NCI-H82 (cell line): ENCODE measurements at places on chromosomes 13 and 19.
A peak's percentile ranks its signal among the peaks of the same experiment; 100 is the strongest.

- no peak for DNase-seq
Measured at GRCh38 chr19:19403373-19403901, 2.0 kb upstream of the GATAD2A start.

DNA sequence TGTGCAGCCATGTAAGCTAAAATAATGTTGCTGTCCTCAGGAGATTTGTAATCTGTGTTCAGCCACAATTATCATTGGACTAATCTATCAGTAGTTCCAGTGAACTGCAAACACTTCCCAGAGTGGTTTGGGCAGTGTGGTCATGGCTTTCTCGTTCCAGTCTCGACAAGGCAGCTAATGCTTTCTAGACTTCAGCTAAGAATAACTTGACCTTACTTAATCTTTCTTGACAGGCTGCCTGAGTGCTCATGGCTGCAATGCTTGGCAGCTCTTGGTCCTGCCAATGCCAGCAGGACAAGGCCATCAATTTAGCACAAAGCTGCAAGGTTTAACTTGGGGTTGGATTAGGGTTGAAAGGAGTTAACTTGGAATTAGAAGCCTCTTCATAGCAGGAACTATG is 32.8 kb downstream of the ATP12A start:
- DNase-seq = peak; percentile 34

DNA sequence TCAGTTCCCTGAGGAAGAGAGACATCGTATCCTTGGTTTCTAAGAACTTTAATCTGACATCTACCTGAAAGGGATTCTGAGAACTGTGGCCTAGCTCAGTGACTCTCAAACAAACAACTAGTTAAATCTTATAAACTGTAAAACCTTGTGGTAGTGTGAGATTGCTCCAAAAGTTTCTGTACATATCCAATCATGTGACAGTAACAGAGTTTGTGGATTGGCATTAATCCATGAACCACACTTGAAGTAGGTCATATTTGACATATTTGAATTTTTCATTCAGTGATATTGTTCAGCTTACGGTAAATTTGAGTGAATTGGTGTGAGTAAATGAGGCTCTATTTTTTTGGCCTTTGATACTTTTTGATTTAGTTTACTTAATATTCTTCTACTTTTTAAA is 15.0 kb downstream of the TDRD3 start:
- DNase-seq = no peak

DNA sequence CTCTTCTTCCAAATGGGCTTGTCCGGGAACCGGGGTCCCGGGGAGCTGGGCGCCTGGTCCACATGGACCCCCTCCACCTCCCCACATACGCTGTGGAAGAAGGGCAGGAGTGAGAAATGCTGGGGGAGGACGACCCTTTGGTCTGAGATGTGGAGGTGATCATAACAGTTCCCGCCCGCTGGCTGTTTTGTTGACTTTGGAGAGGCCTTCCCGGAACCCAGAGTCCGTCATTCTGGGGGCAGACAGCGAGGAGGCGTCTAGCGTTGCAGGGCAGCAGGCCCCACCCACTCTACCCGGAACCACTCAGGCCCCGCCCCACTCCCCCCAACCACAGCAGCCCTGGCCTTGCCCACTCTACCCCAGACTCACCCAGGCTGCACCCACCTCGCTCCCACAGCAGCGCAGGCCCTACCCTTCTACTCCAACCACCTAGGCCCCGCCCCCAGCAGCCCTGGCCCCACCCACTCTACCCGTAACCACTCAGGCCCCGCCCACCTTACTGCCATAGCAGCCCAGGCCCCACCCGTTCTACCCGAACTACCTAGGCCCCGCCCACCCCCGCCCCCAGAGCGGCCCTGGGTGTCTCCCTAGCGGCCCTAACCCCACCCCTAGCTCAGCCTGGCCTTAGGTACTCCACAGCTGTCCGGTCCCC is 7.1 kb downstream of the GPR108 start:
- peak; percentile 38 for DNase-seq

GRCh38 chr13:76148926-76149325 is 512.8 kb downstream of the LMO7 start:
- DNase-seq = no peak
